ENCODE measurements at places on chromosomes 12 and 14. TPM values are rescaled to one million over a fixed set of nuclear protein-coding genes. Genes with fewer than 3 reads are reported as not detected.

The RIPK3 gene
- total RNA-seq: 37.4 TPM

The TM7SF3 gene
- total RNA-seq: 69.5 TPM

DNA sequence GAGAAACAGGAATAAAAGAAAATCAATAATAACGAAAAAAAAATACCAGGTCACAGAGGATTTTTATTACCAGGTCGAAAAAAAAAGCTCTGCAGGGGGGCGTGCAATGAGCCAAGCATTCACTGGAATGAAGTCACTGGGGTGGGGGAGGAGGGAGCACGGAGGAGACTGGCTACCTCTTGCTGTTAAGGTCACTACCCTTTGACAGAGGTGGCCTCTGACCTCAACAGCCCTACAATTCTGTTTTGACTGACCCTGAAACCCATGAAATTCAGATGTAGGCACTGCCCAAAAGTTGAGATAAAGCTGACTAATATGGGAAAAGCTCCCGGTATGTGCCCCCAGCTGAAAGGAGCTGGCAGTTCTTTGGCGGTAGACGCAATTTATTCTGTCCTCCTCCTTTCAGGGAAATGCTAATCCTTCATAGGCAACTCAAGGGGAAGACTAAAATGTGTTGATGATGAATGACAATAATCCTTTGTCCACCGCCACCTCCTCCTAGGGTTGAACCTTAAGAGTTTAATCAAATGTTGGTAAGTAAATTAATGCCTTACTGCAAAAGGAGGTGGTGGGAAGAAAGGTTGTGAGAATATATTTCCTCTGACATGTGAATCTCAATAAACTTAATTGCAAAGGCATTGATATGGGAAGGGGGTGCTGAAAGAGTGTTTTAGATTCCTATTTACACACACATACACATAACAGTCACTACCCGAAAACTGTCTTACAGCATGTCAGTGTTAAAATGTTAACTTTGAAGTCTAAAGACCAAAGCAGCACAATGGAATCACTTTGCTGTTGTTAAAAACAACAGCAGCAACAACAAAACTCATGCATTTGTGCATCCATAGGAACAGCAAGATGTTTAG is 6.3 kb upstream of the RIC8B start:
- H3K4me1 ChIP-seq: peaks cover 27% of the 10 kb centered on the region

- H3K4me1 ChIP-seq: no peaks in the 10 kb centered on the region
- H3K36me3 ChIP-seq: no peaks in the 10 kb centered on the region
- no peaks in the 10 kb centered on the region for H3K27me3 ChIP-seq
- H3K27ac ChIP-seq: no peak overlapping the region
- H3K4me3 ChIP-seq: no peak overlapping the region
Observed at GRCh38 chr12:87157791-87158190, 871.4 kb downstream of the C12orf50 start.

The RFX4 gene
- not detected for total RNA-seq

The P2RX2 gene
- 1.2 TPM for total RNA-seq

The GYS2 gene
- total RNA-seq: not detected

DNA sequence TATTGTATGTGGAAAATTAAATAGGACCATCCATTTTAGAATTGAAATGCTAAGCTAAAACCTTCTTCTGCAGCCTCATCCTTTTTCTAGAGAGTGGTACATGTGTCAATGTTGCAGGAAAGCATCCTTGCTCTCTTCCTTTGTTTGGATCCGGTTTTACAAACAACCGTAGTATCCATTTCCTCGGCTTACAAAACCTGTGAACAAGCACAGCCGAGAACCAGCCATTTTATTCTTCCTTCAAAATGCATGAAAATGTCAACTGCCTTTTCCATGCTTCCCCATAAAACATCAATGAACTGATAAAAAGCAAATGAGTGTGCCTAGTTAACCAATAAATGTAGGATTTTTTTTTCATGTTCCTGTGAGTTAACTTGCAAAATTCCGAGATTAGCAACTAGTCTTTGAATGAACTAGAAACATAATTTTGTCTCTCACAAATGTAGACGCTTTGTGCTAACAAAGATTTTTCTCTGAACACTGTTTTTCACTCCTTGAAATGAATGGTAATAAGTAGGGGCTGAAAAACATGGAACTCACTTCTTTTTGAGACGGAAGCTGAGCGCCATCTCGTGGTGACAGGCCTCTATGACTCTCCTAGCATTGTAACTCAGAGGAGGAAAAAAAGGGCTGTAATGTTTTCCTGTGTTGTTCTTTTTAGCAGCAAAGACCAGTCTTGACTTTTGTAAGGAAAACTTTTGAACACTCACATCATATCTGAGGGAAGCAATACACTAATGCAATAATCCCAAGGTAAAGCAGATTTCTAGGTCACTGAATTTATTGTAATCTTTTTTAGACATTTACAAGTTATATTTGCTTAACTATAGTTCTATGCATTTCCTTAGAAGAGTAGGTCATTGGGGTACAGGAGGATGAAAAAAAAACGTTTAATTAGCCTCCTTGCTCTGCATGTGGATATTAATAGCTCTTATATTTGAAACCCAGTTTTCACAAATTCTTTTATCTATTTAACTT is 157.4 kb upstream of the FOXG1 start:
- no peak overlapping the region for H3K27ac ChIP-seq
- H3K36me3 ChIP-seq: no peaks in the 10 kb centered on the region
- no peak overlapping the region for H3K4me3 ChIP-seq
- no peaks in the 10 kb centered on the region for H3K27me3 ChIP-seq

GRCh38 chr14:104158827-104159798 is 20.7 kb downstream of the KIF26A start:
- H3K4me3 ChIP-seq: no peak overlapping the region
- no peak for DNase-seq
- no peaks in the 10 kb centered on the region for H3K36me3 ChIP-seq
- no peak overlapping the region for H3K27ac ChIP-seq
- no peaks in the 10 kb centered on the region for H3K27me3 ChIP-seq

The MORN3 gene
- 1.0 TPM for total RNA-seq

DNA sequence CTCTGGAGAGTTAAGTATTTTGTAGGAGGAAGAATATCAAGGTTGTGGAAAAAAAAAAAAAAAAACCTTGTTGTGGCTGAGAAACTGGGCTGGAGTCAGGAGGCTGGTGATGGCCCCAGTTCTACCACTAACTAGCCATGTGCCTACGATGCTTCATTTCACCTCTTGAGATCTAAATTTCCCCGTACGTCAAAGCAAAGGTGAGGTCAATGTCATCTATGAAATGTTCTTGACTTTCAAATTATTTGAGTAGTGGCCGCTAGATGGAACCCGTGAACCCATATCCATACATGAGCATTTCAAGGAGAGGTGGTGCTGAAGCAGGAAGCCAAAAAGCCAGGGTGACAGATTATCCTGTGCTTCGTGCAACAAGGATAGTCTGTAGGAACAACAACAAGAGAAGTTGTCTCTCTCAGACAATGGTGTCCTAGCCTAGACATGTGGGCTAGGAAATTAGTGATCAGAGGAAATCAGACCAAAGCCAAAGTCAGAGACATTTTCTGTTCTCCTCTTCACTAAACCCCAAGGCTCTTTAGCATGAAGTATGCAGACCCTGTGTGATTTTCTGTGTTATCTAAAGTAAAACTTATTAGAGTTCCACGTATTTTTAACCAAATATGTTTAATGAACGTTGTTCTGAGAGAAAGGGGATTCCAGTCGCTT is 95.5 kb upstream of the ETV6 start:
- H3K27me3 ChIP-seq: no peaks in the 10 kb centered on the region
- H3K36me3 ChIP-seq: no peaks in the 10 kb centered on the region
- no peak overlapping the region for H3K4me3 ChIP-seq

DNA sequence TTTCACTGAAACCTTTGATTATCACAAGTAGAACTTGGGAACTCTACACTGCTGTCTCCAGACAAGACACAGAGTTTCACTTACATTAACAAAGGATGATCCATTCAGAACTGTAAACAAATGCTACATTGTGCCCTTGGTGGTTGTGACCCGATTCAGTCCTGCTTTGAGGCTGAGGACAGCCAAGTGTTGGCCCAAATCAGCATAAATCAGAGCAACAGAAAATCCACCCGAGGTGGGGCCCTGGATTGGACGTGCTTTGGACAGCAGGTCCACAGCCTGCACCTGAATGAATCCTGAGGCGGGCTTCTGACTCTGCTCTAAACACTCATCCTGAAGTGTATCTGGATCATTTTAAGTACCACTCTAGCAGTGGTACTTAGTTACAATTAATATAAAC is 68.8 kb downstream of the PPP2R5C start:
- H3K36me3 ChIP-seq: no peaks in the 10 kb centered on the region
- H3K4me1 ChIP-seq: peaks cover 54% of the 10 kb centered on the region
- no peaks in the 10 kb centered on the region for H3K27me3 ChIP-seq
- peak overlapping the region; percentile 16 for H3K27ac ChIP-seq
- H3K4me3 ChIP-seq: no peak overlapping the region

DNA sequence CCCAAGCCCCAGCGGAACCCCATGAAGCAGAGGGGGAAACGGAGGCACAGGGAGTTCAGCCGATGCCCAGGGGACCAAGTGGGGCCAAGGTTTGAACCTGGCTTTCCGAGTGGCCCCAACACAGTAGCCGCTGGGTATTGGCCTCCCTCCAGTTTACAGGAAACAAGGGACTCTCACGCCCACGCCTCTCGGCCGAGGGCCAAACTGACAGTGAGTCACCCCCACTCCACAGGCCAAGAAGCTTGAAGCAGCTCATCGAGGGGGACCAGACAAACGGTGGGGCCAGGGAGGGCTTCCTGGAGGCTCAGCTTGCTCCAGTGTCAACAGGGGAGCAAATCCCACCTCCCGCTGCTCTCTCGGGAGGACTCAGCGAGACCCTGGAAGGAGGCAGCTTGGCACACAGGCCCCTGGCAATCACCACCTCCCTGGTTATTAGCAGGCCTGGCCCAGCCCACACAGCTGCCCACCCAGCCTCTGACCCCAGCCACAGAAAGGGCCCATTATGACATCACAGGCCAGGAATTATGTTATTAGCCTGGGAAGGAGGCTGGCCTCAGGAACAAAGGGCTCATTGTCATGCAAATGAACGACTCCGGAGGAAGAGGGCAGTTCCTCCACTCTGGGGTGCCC is 54.6 kb downstream of the NCOR2 start:
- H3K27me3 ChIP-seq: no peaks in the 10 kb centered on the region
- peaks cover 95% of the 10 kb centered on the region for H3K4me1 ChIP-seq
- no peak overlapping the region for H3K4me3 ChIP-seq

- H3K4me3 ChIP-seq: no peak overlapping the region
- H3K27me3 ChIP-seq: no peaks in the 10 kb centered on the region
- no peaks in the 10 kb centered on the region for H3K36me3 ChIP-seq
- peaks cover 5% of the 10 kb centered on the region for H3K4me1 ChIP-seq
- no peak overlapping the region for H3K27ac ChIP-seq
- no peak for DNase-seq
Observed at GRCh38 chr14:69312608-69313007, 52.6 kb downstream of the GALNT16 start.

- H3K36me3 ChIP-seq: no peaks in the 10 kb centered on the region
- H3K4me1 ChIP-seq: no peaks in the 10 kb centered on the region
- no peak overlapping the region for H3K4me3 ChIP-seq
- no peaks in the 10 kb centered on the region for H3K27me3 ChIP-seq
Observed at GRCh38 chr14:36325853-36326252, 5.4 kb upstream of the MBIP start.

DNA sequence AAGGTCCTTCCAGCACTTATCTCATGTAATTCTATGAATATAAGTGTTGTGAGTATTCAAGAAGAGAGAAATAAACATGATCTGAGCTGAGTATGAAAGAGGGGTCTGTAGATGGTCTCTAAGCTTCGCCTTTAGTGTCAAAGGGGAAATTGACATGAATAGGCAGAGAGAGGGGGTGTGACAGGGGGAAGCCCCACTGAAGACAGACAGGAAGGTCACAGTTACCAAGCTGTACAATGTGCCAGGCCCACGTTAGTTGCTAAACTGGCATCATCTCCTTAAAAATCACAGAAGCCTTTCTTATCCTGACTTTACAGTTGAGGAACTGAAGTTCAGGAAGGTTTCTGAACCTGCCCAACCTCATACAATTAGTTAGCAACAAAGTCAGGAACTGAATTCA is 7.6 kb downstream of the ARHGEF40 start:
- H3K4me1 ChIP-seq: no peaks in the 10 kb centered on the region
- H3K27me3 ChIP-seq: no peaks in the 10 kb centered on the region
- no peak for DNase-seq
- no peak overlapping the region for H3K4me3 ChIP-seq
- H3K27ac ChIP-seq: no peak overlapping the region
- H3K36me3 ChIP-seq: peaks cover 68% of the 10 kb centered on the region

DNA sequence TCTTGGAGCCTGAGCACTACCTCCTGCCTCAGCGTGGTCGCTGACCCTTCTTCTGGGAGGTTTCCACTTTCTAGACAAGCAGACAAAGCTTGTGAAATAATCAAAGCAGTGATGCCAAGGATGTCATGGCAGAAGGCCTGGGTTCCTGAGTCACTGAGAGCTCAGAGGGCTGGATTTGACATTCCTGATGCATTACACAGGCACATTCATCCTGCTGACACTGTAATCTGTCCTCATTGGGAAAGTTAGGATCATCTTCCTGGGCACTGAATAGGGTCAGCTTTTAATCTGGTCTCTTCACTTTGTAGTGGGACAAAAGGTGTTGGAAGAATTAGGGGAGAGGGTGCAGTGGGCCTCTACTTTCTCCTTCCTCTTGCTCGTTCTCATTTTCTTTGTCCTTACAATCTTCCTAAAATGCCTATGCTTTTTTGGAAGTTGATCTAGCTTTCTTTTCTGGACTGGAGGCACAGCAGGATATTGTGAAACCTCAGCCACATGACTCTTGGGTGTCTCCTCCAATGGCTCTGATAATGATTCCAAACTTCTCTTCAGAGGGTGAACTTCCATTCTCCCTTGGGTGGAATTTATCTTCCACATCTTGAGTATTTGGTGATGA is 29.6 kb downstream of the EEA1 start:
- H3K4me1 ChIP-seq: peaks cover 4% of the 10 kb centered on the region
- DNase-seq: no peak
- H3K27me3 ChIP-seq: no peaks in the 10 kb centered on the region
- H3K36me3 ChIP-seq: no peaks in the 10 kb centered on the region
- H3K4me3 ChIP-seq: no peak overlapping the region
- peak overlapping the region; percentile 73 for H3K27ac ChIP-seq

- peak; percentile 56 for DNase-seq
- H3K4me1 ChIP-seq: peaks cover 41% of the 10 kb centered on the region
- no peak overlapping the region for H3K4me3 ChIP-seq
- no peaks in the 10 kb centered on the region for H3K27me3 ChIP-seq
- peak overlapping the region; percentile 45 for H3K27ac ChIP-seq
Observed at GRCh38 chr14:92519246-92520101, 5.9 kb downstream of the RIN3 start.

GRCh38 chr12:101759396-101760047 is 20.3 kb upstream of the SYCP3 start:
- peaks cover 59% of the 10 kb centered on the region for H3K36me3 ChIP-seq
- H3K27ac ChIP-seq: no peak overlapping the region
- no peaks in the 10 kb centered on the region for H3K4me1 ChIP-seq
- H3K4me3 ChIP-seq: no peak overlapping the region
- no peaks in the 10 kb centered on the region for H3K27me3 ChIP-seq
- DNase-seq: no peak

DNA sequence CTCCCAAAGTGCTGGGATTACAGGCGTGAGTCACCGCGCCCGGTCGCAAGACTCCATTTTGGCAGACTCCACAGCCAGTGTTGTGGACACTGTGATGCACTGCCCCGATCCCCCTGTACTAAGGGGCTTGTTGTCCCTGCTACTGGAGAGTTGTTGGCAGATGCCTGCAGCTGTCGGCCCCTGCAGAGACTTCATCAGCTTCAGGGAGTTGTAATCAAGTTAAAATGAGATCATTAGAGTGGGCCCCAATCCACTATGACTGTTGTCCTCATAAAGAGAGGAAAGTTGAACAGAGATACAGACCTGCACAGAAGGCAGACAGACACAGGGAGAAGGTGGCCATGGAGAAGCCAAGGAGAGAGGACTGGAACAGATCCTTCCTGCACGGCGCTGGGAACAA is 23.7 kb upstream of the TUBA1A start:
- H3K27ac ChIP-seq: no peak overlapping the region
- no peak overlapping the region for H3K4me3 ChIP-seq
- no peak for DNase-seq
- no peaks in the 10 kb centered on the region for H3K27me3 ChIP-seq
